ENCODE measurements at places on chromosomes 7 and 10.

- DNase-seq = no peak
Observed at GRCh38 chr10:78375854-78376785, 342.5 kb downstream of the RPS24 start.

GRCh38 chr7:36455646-36456045, 66.0 kb downstream of the ANLN start:
- DNase-seq = no peak

DNA sequence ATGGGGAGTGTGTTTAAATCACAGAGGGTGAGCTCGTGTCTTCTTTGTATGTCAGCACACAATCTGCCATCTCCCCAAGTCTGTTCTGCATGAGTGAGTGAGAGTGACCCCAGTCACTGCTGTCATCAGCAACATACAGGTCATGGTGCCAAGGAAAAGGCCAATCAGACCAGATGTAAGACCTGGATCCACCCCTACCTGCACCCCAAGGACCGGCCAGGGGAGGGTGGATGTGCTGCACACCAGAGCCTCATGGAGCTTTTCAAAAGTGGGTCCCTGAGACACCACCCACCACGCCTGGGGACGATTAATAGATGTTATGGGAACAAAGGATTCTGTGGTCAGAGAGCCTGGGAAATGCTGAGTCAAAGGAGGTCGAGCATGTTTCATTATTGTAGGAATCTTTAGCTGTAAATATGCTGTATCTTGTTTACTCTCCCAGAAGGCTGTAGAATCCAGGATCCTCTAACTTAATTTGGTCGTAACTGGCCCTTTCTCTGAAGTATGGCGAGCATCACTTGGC, 420.5 kb downstream of the RPS24 start:
- DNase-seq = no peak

- DNase-seq = no peak
Observed at GRCh38 chr10:113302062-113302461, 250.8 kb upstream of the HABP2 start.

GRCh38 chr10:123862421-123863182, 29.0 kb downstream of the CPXM2 start:
- DNase-seq = no peak

GRCh38 chr10:92203919-92204623, 86.8 kb downstream of the CPEB3 start:
- DNase-seq = no peak

GRCh38 chr10:92702301-92702916, 12.7 kb downstream of the HHEX start:
- DNase-seq = no peak

- DNase-seq = no peak
Observed at GRCh38 chr7:137482466-137482865, 138.9 kb upstream of the PTN start.

- no peak for DNase-seq
Observed at GRCh38 chr10:86801995-86802394, 45.6 kb downstream of the BMPR1A start.

DNA sequence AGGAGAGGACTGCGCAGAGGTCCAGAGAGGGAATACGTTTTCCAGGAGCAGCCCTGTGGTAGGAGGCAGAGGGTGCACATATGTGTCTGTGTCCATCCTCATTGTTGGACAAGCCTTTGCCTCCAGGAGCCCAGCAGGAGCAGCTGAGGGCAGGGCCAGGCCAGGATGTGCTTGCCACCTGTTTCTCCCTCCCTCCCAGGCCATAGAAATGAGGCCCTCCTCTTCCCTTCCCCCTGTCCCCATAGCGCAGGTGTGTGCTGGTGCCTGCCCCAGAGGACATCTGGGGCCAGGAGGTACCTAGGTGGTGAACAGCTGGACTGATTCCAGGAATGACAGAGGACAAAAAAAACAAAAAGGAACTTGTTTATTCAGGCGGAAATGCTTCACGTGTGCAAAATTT, 10.5 kb upstream of the CXCL12 start:
- no peak for DNase-seq

- no peak for DNase-seq
Observed at GRCh38 chr7:151352512-151352911, 10.9 kb downstream of the NUB1 start.

GRCh38 chr10:122981066-122981464, 864 bp downstream of the PSTK start:
- DNase-seq = peak; percentile 21
